Nephron progenitor cell (in vitro differentiated cells): ENCODE measurements at places on chromosomes 12 and 14.
A peak's percentile ranks its signal among the peaks of the same experiment; 100 is the strongest.

DNA sequence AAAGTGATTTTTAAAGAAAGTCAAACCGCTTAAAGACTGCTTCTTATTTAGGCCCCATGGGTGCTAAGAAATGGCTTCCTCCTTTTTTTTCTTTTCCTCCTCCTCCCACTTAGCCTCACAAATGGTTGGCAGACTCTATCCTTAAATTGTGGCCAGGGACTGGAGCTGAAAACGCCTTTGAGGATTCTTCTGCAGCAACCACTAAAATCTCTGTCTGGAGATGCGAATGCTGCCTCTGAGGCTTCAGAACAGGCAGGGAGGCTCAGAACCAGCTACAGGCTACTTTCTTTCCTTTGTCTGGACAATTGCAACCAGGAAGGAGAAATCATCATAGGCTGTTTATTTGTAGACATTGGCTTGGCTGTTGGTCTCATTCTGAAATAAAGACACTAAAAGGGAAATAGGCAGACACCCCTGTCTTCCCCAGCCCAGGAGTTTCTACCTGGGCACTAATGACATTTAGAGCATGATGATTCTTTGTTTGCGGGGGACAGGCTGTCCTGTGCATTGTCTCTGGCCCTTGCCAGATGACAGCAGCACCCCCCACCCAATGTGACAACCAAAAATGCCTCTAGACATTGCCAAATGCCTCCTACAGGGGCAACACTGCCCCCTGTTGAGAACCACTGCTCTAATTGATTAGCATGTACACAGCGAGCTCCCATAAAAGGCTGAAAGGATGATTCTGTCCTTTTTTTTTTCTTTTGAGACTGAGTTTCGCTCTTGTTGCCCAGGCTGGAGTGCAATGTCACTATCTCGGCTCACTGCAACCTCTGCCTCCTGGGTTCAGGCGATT lies 50.3 kb downstream of the MAP1LC3B2 start:
- DNase-seq = peak; percentile 34

- no peak for DNase-seq
Measured at GRCh38 chr12:104618691-104619090, 161.9 kb downstream of the CHST11 start.

GRCh38 chr12:56766535-56766934 lies 3.4 kb downstream of the HSD17B6 start:
- no peak for DNase-seq

DNA sequence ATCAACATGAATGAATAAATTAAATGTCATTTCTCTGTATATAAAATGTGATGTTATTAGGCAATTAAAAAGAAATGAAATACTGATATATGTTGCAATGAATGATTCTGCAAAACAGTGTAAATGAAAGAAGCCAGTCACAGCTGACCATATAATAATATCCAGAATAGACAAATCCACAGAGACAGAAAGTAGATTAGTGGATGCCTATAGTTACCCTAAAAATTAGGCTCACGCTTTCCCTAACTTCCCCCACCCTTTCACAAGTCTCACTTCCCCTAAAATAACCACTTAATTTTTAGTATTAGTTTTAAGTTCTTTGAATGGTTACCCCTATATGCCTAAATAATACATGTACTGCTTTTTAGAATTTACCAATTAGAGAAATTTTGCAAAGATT lies 348.9 kb upstream of the FAR2 start:
- DNase-seq = no peak

GRCh38 chr14:96102081-96102856 lies 63.1 kb downstream of the C14orf132 start:
- DNase-seq = no peak

DNA sequence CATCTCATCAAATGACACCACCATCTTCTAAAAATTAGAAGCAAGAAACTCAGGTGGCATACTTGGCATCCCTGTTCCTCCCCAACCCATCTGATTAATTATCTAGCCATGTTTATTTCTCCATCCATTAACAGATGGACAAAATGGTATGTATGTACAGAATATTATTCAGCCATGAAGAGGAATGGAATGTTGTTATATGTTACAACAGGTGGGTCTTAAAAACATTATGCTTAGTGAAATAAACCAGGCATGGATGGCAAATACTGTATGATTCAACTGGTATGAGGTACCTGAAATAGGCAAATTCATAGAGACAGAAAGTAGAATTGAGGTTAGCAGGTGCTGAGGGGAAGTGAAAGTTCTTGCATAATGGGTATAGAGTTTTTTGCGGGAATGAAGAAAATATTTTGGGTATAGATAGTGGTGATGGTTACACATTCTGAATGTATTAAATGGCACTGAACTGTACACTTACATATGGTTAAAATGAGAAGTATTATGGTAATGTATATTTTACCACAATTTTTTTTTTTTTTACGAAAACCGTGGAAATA lies 17.5 kb downstream of the YY1 start:
- DNase-seq = no peak

DNA sequence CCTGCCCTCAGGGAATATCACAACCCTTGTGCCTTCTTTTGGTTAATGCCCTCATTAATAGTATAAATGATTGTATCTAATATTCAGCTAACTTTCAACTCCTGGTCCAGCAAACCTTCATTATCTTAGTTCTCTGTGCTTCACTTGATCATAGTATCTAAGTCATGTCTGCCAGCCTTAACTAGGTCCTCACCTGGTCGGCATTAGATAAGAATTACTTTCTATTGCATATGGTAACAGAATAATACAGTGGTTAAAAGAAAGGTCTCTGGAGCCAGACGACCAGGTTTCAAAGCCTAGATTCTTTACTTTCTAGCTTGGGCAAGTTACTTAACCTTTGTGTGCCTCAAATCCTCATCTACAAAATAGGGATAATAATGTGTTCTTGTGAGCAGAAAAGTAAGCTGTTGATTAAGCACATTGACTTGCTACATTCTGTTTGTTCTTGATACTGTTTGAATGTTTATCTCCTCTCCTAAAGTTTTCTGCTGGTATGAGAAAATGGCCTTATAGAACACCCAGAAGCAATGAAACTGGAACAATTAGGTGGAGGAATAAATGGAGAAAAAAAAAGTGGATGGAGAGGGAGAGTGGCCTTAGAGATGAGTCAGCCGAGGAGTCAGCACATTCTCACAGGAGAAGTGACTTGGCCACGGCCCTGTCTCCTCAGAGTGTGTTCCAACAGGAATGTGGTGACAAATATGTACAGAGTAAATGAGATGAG lies 176.1 kb downstream of the SLC25A21 start:
- no peak for DNase-seq

DNA sequence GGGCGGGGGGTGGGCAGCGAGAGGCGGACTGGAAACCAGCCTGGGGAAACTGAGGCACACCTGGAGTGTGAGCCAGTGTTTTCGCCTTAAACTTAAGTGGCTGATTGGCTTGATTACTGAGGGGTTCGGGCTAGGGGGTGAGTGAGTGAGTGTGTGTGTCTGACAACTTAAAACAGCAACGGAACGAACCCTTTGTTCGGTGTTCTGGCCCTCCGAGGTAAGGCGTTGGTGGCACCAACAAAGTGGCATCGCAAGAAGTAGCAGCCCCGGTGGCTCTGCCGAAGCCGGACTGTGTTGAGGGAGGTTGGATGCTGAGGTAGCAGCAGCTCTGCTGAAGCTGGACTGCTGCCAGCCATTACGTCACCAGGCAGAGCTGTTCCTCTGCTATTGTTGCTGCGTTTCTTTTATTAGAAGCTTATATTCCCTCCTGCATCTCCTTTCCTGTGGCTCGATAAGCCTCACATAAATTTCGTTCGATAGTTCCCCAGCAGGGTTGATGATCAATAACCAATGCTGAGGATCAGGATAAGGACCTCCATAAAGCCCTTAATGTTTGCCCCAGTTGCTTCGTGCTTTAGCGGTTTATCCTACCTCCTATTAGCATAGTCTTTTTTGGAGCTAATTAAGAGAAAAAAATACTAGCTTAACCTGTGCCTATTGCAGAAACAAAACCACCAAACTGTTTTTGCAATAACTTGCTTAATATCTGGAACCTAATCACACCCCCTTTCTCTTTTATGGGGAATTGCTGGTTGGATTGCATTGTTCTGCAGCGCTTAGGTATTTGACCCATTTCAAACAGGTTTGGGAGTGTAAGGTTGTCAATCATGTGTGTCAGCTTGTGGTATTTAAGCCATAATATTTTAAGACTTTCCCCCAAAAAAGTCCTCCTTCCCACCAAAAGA lies 1.3 kb downstream of the GPR137C start:
- peak; percentile 61 for DNase-seq

GRCh38 chr14:101131451-101131916 lies 228.0 kb upstream of the RTL1 start:
- no peak for DNase-seq

DNA sequence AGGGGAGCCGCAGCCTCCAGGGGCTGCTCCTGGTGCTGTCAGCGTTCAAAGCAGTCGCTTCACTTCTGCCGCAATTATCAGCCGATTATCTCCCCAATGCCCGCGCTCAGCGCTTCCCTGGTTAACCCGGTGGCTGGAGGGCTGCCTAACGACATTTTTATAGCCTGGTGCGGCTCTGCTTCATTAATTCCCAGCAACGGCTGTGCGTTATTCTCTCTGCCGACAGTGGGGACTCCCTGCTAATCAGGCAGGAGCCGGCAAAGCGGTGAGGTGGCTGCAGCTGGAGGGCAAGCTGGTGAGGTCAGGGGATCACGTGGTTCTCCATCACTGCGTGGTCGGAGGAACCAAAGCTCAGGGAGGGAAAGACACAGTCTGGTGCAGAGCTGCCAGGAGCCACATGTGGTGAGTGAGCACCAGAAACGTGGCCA lies 62.9 kb downstream of the GLRX5 start:
- peak; percentile 74 for DNase-seq

DNA sequence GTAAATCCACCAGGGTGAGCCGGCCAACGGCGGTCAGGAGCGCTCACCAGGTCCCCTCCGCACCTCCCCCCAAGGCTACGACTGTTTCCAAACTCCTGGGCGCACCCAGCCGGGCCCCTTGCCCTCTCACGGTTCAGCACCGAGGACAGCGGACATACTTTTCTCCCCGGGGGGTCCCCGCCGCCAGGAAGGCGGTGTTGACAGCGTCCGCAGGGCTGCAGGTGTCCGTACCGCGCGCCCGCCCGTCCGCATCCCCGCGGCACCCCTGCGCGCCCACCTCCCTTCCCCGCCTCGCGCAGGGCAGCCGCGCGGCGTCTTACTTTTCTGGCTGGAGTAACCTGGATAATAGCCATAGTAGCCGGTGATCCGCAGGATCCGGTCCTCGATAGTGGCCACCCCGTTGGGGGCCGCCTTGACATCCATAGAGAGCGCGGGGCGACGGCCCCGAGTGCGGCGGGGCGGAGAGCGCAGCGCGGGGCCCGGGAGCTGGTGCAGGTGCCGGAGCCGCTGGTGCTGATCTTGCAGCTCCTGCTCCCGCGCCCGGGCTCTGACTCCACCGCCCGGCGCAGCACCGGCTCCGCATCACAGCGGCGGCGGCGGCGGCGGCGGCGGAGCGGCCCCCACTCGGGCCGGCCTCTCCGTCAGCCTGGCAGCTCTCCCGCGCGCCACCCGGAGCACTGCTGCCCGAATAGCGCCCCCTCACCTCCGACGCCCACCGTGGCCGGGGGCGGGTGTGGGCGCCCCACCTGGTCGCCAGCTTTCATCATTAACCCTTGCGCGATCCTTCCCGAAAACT lies at the start of gene SLC35F4:
Gene SLC35F4, minus strand, starts transcription at position 690 of the 796 bp plus-strand sequence.
- DNase-seq = peak; percentile 88

GRCh38 chr12:68978678-68979077 lies 45.7 kb upstream of the CPM start:
- no peak for DNase-seq

- DNase-seq = no peak
Measured at GRCh38 chr12:120698665-120699064, 11.6 kb upstream of the UNC119B start.

DNA sequence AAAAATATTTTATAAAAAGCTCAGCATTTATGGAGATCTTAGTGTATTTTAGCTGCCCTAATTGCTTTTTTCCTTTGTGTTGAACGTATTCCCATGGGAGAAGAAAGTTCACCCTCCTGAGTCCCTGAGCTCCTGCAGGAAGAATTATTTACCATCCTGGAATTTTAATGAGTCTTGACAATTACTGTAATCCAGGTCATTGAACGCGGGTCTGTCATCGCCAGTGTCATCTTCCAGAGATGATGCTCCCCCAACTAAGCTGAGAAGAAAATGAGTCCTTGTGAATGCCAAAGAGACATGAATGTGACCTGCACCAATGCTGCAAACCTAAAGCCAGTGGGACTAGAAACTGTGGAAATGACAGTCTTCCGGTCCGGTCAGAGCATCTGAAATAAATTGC lies 129.5 kb downstream of the FBXL14 start:
- no peak for DNase-seq
